Stimulated activated CD4-positive, alpha-beta T cell treated with anti-CD3 and anti-CD28 coated beads, Interleukin-15, amount 100 ng/mL, for 48 hours (primary cell): ENCODE measurements at places on chromosomes 7 and 10.

DNA sequence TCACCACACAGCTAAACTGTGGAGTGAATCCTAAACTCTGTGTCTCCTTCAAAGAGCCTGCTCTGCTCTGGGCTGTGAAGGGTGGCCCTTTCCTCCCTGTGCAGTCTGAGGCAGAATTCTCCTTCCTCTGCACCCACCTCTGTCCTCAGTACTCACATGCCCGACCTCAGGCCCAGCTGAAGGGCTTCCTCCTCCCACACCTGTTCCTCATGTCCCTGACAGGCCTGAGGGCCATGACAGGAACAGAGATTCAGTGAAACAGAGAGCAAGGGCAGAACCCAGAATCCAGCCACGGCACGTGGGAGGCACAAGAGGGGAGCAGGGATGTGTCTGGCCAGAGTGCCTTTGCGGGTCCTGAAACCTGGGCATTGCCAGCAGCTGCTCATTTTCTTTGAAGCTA is 13.9 kb downstream of the CREB3L2 start:
- DNase-seq, result no peak

GRCh38 chr10:62826273-62826672 is 10.1 kb upstream of the EGR2 start:
- no peak for DNase-seq

DNA sequence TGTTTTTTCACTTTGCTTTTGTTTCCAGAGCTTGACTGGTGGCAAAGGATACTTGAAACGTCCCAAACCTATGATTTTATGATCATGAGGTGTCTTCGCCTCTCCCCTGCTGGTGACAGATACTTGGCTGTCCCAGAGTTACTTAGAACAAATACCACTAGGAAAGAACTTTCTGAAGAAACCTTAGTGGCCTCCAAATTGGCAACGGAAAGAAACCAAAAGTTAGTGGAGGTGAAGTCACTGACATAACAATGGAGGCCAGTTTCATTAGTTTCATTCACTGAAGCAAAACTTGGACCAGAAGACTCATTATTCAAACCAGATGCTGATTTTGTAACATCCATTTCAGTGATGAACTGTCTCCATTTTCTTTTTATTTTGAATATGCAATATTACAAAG is 68.6 kb downstream of the JAZF1 start:
- DNase-seq, result no peak

DNA sequence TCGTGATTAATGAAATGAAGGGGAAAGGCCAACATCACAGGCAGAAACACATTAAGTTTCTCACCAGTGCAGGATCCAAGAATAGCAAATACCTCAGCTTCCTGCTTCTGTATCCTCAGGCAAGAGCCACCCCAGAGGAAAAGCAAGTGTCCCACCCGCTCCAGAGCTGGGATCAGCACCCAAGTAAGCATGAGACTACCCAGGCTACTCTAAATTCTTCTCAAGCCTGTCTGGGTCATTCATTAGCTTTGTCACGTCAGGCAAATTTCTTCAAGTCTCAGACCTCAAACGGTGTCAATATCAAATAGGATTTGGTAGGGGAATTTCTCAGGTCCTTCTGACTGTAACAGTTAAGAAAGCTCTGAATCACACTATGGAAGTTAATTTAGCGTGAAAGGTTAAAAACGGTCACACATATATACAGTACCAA is 59.0 kb downstream of the GNA12 start:
- no peak for DNase-seq

DNA sequence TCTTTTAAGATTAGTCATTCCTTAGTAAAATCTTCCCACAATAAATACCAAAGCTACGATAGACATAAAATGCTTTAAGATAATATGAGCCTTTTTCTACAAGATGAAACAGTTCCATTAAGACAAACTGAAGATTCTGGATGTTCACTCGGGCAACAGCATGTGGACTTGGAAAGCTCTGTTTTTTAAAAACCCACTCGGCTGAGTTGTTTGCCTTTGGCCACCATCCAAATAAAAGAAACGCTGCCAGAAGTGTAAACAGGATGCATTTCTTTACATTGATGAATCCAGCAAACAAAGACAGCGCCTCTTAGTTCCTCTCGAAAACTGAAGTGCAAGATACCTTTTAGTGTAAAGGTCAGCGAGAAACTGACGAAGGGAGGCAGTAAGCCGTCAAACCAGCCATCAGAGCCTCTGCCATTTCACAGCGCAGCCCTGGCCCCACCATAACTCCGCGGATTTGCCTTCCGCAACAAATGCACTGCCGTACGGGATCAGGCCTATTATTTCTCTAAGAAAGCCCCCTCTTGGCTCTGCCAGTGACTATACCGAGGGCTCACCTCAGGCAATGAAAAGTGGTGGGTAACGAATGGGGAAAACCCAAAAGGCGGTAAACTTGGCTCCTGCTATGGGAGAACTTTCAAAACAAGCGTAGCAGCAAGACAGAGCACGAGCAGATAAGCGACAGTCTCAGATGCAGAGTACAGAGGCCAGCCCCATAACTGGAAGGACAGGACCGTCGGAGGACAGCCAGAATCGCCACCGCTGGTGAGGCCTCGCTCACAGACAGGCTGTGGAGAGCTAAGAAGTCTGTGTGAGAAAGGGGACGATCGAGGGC is 41.4 kb downstream of the GNA12 start:
- DNase-seq, result no peak

- DNase-seq, result no peak
Measured at GRCh38 chr7:1244700-1245523, 12.2 kb downstream of the UNCX start.

DNA sequence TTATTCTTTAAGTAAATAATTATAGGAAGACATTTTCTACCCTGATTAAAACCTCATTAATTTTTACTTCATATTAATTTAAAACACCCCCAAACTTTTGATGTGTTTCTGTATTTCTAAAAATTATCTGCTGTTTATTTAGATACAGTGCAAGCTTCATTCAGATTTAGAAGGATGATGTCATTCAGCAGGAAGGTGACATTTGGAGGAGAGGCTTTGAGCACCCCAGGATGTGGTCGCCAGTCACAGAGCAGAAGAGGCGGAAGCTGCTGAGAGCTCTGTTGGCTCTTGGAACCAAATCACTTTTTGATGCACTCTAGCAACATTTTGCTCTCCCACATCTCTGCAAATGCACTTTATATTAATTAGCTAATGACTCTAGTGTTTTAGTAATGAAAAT is 233.9 kb upstream of the CACNA2D1 start:
- DNase-seq, result peak; percentile 12

DNA sequence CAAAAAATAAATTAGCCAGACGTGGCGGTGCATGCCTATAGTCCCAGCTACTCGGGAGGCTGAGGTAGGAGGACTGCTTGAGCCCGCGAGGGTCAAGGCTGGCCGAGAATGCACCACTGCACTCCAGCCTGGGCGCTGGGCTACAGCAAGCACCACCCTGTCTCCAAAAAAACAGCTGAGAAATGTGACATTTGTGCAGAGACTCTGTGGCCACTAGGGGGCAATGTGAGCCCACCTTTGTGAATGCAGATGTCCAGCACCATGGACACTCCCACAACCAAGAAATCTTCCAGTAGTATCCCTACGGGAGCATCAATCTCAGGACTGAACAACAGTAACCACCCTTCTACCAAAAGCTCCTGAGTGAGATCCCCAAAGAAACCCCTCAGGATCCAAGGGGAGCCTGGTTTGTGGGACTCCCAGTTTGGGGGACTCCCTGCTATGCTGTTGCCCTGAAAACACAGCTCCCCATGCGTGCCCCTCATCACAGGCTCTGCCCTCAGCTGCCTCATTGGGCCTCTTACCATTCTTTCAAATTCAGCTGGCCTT is 6.2 kb upstream of the AHCYL2 start:
- peak; percentile 56 for DNase-seq

DNA sequence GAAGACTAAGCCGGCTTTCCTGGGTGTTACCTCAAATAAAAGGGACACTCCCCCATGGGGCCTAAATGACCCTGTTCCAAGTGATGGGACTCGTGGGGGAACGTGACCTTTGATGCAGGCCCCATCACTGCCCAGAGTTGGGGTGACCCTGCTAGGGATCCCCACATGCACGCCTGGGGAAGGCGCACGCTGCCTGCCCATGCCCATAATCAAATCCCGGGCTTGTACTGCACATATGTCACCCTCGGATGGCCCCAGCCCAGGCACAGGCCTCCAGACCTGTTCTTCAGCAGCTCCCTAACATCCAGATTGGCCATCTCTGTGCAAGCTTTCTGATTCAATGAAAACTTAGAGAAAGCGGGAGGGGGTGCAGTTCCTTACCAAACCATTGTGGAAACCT is 14.7 kb downstream of the EBF3 start:
- DNase-seq, result no peak

DNA sequence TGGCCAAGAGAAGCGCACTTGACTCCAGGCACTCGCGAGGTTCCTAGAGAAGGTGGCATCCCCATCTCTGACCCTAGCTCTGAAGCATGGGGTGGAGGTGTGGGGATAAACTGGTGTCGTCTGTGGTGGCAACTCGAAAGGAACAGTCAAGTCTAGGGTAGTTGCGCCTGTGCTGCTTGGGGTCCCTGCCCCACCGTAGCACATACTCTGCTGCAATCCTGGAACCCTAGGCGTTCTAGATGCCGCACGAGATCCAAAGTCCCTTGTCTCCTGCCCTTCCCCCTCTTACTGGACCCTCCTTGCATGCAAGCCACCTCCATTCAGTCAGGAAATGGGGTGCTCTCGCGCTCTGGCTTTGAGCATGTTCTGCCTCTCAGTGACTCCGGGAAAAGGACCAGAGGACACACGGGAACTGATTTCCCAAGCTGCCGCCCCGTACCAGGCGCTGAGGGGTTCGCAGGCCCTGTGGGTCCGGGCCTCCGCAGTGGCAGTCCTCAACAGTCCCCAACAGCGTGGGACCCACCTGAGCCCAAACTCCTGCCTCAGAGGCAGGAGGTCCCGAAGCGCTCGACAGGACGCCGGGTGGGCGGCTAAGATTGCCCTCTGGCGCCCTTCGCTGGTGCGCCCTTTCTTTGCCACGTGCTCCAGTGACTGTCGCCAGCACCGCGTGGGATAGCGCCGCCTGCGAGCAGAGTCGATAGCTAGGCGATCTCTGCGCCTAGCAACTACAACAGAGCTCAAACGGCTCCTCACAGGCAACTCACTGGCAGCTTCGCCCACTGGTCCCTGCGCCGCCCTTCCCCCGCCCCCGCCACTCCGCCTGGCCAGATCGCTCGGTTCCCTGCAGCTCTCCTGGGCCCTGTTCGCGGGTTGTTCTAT is 452.0 kb downstream of the REEP3 start:
- DNase-seq, result no peak

DNA sequence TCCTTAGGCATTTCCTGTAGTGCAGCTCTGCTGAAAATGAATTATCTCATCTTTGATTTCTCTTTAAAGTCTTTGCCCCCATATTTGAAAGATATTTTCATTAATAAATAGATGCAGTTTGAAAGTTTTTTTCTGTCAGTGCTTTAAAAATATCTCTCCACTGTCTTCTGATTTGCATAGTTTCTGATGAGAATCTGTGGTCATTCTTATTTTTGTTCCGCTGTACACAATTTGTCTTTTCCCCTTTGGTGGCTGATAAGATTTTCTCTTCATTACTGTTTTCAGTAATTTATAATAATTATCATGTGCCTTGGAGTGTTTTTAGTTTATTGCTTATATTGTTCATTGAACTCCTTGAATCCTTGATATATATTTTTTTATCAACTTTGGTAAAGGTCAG is 7.0 kb upstream of the GHRHR start:
- no peak for DNase-seq

DNA sequence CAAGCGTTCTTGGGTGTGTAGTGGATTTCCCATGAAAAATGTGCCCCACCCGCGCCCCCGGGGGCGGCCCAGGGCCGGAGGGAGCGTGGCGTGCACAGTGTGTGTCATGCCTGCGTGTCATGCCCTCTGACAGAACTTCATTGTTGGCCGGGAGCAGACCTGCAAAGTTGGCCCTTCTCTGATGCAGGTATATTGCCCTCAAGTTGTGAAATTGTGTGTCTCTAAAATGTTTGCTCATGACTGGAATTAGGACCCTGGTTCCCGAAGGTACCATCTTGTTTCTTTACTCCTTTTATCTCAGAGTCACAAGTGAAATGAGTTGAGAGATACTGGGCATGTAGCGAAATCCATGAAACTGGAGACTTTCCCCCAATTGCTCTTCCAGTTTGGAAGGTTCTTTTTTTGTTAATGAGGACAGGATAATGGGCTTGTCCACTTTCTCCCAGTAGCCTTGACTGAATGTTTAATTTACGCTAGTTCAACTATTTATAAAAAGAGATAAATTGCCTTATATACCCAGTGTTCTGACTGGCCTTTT is 26.2 kb downstream of the ADK start:
- DNase-seq, result peak; percentile 24

DNA sequence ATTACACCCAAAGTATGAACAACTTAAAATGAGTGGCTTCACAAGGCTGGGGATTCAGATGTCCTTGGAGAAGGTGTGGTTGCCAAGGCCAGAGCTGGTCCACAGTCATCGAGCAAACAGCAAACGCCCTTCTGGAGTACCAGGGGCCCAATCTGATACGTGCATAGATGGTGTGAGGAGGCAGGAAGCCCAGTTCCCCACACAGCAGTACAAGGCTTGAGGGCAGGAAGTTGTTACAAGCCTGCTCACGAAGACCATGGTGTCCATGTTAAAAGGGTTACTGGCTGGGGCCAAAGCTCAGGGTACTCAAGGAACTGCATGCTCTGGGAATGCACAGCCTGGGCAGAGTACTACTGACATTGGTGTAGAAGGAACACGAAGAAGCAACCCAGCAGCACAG is 4.6 kb upstream of the ANKRD26 start:
- DNase-seq, result no peak

GRCh38 chr10:12954866-12955265 is 46.6 kb downstream of the CCDC3 start:
- no peak for DNase-seq

- DNase-seq, result no peak
Measured at GRCh38 chr10:71290331-71290730, 28.7 kb upstream of the SLC29A3 start.

- no peak for DNase-seq
Measured at GRCh38 chr7:90005836-90006235, 148.4 kb upstream of the STEAP1 start.

DNA sequence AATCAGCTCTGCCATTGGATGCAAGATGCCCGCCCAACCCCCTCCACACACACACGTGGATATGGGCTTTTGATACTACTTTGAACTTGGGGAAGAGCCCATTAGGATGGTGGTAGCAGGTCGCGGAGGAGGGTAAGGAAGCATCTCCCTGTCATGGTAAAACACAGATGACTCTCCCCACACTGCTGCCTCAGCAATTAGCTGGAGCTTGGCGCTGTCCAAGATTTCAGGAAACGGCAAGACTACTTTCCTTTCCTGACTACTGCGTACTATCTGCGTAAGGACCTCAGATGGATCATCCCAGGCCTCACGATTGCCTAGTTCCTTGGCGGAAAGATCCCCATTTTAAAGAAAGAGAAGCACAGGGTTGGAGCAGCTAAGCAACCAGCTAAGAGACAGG is 134.3 kb downstream of the C10orf90 start:
- no peak for DNase-seq

DNA sequence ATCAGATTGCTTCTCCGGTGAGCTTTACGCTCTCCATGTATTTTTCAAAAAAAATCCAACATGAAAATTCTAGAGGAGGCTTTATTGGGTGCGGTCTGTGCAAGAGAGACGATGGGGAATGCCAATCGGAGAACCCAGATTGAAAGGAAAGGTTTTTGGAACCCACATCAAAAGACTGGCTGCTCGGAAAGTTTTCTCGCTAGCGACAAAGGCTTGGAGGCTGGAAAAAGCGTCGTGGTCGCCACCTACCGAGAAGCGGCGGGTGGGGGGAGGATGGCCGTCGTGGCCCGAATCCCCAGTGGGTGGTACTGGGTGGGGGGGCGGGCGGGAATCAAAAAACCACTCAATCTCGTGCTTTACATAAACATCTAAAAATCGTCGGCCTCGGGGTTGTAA is 1.1 kb upstream of the GTF2I start:
- no peak for DNase-seq

- DNase-seq, result no peak
Measured at GRCh38 chr7:142835487-142835886, 19.4 kb upstream of the EPHB6 start.
